ENCODE measurements at places on chromosomes 2 and 18.

DNA sequence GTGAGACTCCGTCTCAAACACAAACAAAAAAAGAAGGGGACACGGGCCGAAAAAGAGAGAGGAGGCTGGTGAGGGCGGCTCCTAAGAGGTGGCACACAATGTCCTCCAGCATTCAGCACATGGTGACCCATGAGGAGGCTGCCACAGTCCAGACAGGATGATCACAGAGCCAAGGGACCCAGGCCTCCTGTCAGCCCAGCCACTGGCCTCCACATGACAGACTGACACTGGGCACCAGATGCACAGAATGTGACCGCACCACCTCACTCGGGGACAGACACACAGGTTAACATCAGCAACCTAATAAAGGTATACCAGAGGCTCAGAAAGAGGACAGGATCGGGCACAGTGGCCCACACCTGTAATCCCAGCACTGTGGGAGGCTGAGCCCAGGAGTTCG, 21.0 kb downstream of the PASK start:
- no peak for DNase-seq

DNA sequence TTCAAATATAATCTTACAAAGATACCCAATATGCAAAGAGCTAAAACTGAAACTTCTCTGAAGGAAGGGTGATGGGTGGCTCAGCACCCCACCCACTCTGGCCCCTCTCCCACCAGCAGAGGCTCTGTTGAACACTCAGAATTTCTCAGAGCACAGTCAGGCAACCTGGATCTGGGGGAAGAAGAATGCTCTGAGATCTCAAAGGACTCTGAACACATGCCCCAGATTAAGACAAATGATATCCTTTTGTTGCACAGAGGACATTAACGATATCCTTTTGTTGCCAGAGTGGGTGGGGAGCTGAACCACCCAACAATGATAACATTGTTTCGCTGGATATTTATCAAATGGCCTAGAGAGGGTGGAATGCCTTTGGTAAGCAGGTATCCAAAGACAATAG, 104.8 kb downstream of the LBH start:
- DNase-seq = no peak

DNA sequence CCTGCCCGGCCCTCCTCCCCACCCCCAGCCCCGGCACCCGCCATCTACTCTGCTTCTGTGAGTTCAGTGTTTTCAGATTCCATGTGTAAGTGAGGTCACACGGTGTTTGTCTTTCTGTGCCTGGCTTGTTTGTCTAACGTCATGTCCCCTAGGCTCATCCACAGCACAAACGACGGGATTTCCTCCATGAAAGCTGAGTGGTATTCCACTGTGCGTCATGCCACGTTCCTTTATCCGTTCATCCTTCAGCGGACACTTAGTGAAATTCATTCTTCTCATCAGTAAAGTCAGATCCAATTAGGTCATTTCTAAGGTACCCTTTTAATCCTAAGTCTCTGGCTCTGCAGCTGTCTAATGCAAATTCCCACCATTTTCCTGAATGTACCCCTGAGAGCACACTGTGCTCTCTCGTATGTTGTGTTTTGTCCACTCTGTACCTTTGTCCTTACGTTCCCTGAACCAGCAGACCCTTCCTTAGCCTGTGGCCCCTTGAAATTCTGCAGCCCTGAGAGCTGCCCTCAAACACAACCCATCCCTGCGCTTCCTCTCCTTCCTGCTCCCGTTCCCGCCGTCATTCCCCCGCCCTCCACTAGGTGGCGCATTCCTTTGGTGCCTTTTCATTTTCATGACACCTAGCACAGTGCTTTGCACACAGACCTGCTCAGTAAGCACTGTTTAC, 44.1 kb downstream of the TRAPPC12 start:
- peak; percentile 67 for DNase-seq

- DNase-seq = no peak
Observed at GRCh38 chr18:7459851-7460770, 107.0 kb upstream of the PTPRM start.

- DNase-seq = no peak
Observed at GRCh38 chr2:33342705-33343104, 133.7 kb upstream of the RASGRP3 start.
